ENCODE measurements at places on chromosomes 3 and 15.

- DNase-seq: no peak
Observed at GRCh38 chr3:107426223-107426622, 49.0 kb downstream of the CCDC54 start.

DNA sequence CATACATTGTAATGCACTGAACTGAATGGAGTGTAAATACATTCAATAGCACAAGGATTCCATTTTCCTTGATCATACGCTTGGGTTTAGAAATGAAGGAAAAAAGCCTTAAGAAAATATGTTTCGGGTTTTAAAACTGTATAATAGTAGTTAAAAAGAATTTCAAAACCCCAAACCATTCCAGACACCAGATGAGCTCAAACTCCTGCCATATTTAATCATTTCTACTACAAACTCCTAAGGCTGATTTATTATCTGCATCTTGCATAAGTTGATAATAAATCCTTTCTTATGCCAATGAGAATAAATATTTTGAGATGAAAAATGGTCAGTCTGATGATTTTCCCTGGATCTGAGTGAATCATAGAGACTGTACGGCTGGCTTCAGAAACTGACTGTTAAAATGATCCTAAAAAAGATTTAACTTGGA, 51.0 kb downstream of the NR1D2 start:
- no peak for DNase-seq

DNA sequence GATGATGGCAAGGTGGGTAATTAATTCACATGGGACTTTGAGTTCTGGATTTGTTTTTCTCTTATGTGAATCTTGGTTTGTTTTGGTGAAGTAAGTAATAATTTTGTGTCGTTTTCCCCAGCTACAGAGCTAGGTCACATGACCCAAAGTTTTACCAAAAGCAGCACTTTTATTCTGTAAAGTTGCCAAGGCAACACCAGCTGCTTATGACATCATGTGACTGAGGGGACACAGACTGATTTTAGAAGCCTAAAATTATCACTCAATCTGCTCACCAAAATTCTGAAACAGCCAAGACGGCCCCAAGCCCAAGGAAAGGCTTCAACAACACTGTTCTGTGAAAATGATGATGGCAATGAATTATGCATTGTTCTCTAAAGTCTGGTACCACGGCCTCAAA, 63.9 kb downstream of the MEX3B start:
- DNase-seq: no peak

GRCh38 chr3:8607234-8608040, 37.2 kb downstream of the SSUH2 start:
- DNase-seq: peak; percentile 3

GRCh38 chr3:72065872-72066641, 281.1 kb upstream of the PROK2 start:
- no peak for DNase-seq

DNA sequence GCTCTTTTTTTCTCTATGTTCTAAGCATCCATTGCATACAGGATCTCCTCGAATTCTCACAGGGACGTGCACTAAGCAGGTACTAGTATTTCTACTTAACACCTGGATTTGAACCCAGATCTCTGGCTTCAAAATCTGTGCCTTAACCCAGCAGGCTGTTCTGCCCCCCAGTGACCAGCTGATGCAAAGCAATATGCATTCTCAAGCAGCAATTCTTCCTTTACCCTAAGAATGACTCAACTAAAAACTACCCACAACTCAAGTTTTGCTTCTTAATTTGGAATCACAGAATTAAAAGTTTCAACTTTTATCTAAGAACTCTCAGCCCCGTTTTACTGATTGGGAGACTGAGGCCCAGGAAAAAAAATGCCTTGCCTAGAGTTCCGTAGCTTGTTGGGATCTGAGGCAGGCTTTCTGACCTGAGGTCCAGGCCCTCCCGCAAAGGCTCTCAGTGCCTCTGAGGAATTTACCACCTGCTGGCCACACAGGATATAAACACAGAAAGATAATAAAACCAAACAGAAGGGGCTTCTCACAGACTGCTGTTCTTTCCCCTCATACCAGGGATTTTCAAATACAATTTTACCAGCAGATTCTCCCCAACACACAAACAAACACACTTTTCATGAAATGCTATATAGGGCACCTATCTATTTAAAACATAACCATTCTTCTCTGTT, 115.4 kb upstream of the RAD18 start:
- DNase-seq: no peak

DNA sequence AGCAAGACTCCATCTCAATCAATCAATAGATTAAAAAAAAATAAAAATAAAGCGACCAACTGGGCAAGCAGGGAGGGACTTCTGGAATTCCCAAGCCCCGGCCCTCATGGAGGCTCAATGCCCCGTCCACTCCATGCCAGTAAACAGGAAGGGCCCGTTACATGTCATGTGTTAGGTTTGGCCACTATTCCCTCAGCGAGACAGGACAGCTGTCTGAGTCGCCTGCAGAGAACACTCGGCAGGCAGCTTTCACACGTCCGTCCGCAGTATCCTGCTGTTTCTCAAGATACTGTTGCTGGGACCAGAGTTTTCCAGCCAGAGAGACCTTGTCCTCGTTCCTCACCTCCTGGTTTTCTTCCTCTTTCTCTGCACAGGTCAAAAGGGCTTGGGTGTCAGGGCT, 18.0 kb downstream of the TMEM44 start:
- no peak for DNase-seq

DNA sequence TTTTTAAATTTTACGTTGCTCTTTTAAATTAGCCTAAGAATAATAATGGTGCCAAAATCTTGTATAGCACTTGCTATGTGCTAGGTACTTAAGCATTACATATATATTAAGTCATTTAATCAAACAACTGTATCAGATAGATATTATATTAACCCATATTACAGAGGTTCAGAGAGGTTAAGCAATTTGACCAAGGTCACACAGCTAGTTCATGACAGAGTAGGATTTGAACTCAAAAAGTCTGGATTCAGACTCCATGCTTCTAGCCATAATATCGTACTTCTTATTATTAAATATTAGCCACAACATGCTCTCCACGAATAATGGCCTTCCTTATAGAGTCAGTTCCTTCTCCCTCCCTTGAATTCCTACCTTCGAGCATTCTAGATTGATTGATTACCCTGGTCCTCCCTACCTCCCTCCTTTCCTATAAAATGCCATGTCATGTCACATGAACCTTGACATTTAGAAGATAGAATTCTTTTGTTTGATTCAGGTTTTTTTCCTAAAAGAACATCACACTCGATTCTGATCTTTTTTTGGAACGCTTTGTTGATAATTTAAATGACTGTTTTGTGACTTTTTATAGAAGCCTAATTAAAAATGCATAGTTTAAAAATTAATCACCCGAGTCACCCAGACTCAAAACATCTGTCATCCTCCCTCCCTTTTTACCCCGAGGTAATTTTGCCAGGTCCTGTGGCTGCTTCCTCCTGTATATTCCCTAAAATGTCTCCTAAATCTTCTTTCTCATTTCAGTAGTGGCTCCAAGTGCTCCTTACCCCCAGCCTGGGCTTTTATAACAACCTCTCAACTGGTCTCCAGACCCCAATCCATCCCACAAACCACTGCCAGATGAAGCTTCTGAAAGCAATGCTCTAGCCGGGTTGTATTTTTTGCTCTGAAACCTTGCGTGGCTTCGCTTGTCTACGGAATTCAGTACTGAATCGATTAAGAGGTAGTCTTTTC, 8.5 kb upstream of the PSMD6 start:
- no peak for DNase-seq

GRCh38 chr15:65921780-65922179, 52.5 kb downstream of the RAB11A start:
- no peak for DNase-seq

DNA sequence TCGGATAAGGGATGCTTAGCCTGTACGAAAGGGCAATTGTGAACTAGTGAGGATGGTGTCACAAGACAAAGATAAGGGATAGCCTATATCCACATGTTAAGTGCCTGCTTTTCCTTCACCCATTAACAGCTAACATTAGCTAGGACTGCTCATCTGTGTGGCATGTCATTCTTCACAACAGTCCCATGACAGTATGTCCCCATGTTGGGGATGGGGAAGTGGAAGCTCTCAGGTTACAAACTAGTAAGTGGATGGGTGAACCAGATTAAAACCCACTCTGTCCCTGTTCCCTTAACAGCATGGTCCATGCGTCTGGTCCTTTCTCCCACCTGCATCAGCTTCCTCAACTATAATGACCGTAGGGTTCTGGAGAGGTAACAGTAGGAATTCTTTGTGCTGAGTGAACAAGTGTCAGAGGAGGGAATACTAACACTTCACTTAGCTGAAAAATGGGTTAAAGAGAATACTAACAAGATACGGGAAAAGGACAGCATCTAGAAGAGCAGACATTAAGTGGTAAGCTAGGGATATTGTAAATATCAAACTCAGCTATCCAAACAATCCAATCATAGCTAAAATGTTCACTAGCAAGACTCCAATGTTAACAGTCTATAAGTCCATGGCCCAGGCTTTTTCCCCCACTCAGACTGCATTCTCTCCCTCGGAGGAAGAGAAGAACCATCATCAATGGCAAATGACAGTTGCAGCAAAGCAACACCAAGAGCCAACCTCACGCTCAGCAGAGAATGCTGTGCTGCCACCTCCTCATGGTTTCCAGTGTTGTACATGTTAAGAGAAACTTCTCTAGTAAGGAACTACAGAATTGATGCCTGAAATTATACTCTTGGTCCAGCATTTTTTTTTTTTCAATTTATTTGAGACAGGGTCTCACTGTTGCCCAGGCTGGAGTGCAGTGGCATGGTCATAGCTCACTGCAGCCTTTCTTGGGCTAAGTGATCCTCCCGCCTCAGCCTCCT, 5.0 kb downstream of the RPLP1 start:
- DNase-seq: no peak

DNA sequence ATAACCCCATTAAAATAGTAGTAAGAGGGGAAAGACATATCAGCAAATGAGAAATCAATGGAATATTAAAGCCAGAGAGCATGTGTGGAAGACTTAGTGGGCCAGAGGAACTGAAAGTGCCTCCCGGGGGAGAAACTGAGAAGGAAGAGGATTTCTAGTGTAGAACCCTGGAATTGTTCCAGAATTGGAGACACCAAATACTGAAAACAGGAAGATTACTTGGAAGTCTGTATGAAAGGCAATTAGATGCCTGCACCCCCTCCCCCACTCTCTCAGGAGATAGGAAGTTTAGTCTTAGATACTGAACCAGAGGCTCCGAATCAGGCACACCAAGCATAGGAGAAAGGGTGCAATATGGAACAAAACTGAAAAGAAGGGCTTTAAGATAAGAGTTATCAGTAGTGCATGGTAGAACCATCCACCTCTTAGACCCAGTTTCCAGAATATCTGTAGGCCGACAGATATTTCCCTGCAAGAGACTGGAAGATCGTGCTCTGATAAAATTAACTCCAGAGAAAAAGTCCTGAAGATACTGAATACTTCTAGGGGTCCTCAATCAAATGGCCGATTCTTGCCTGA, 32.4 kb downstream of the KLHL18 start:
- no peak for DNase-seq

DNA sequence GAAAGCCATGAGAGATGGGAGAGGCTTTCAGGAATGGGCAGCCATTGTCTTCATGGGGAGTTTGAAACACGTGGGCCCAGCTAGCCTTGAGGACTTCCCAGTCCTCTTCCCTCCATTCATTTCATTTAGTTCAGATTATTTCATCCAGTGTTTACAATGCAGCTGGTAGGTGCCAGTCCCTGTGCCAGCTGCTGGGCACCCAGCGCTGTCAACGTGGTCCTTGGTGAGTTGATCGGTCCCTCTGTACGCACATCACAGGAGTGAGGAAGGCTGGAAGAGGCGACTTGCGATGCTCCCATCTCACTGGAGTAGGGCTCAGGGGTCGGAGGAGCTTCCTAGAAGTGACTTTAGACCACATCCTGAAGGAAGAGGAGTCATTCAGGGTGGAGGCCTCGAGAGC, 206.4 kb upstream of the BHLHE40 start:
- no peak for DNase-seq

- no peak for DNase-seq
Observed at GRCh38 chr3:56951366-56951765, 109.1 kb upstream of the SPATA12 start.

GRCh38 chr3:124584552-124585391, 145.5 kb upstream of the UMPS start:
- DNase-seq: peak; percentile 62

DNA sequence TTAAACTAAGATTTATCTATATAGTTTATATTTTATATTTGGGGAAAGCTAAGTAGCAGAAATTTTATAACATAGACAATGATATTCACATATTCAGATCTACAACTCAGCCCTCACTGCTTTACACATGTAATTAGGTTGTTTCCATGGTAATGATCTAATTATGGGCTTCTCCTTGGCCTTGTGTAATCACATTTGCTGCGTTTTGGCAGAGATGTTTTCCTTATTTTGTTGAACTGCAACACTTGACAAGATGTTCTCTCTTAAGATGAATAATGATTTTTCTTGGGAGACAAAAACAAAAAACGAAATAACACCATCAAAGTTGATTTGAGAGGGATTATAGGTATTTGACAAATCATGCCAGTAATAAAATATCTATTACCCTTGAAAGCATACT, 635.6 kb upstream of the TBL1XR1 start:
- DNase-seq: peak; percentile 97

GRCh38 chr15:72796515-72797337, 13.2 kb upstream of the ADPGK start:
- peak; percentile 61 for DNase-seq

DNA sequence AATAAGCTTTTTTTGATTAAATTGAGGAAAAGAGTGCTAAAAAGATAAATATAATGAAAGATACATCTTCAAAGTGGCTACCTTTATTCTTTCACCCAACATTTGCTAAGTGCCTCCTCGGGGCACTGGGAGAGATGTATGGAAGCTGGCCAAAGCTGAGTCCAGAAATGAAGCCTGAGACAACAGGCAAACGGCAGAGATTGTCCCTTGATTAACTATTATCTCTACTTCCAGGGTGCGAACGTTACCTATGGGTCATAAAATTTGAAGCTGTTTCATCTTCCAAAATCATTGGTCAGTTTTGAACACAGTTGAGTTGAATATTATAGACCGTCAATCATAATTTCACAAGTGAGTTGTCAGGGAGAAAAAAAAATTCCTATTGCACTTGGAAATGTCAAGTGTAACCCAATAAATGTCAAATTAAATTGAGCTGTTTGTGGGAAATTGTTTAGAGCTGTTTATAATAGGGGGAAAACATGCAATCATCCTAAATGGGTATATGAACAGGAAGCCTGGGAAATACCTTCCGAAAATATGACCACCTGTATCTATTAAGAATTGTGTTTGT, 73.9 kb downstream of the SUCLG2 start:
- DNase-seq: peak; percentile 17

Measured in NCI-H1105 treated with DMSO at 0.1 percent for 48 hours (cell line).